ENCODE measurements at places on chromosomes 13 and 19. TPM values are rescaled to one million over a fixed set of nuclear protein-coding genes. Genes with fewer than 3 reads are reported as not detected.

SOHLH2 gene
- 0.07 TPM for total RNA-seq

CEBPA gene
- total RNA-seq, result 0.13 TPM

IZUMO2 gene
- not detected for total RNA-seq

TEX29 gene
- total RNA-seq, result not detected

ZNF665 gene
- 2.4 TPM for total RNA-seq

FOXO1 gene
- 25.2 TPM for total RNA-seq

ZIM2 gene
- total RNA-seq, result not detected

OVOL3 gene
- not detected for total RNA-seq

TGFBR3L gene
- 0.73 TPM for total RNA-seq

ZFP82 gene
- 3.6 TPM for total RNA-seq

GIPR gene
- not detected for total RNA-seq

PTBP1 gene
- 198 TPM for total RNA-seq

KLK8 gene
- total RNA-seq, result not detected

CYP2A7 gene
- not detected for total RNA-seq

CEACAM7 gene
- not detected for total RNA-seq
